ENCODE measurements at places on chromosomes 13 and 19. TPM values are rescaled to one million over a fixed set of nuclear protein-coding genes. Genes with fewer than 3 reads are reported as not detected.

Gene ICAM4
- total RNA-seq = 1.4 TPM

DNA sequence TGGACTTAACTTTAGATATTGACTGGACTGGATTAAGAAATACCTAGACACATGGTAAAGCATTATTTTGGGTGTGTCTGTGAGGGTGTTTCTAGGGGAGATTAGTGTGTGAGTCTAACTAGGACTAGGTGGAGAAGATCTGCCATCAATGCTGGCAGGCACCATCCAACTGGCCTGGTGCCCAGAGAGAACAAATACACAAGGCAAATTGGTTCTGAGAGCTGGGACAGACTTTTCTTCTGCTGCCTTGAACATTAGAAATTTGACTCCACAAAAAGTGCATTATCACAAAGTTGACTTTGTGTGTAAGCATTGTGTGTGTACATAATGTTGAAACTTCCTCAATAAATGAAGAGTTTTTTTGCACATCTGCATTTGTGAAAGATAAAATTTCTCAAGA lies 522.1 kb downstream of the SUCLA2 start:
- no peak overlapping the region for H3K4me3 ChIP-seq
- DNase-seq = no peak
- no peaks in the 10 kb centered on the region for H3K4me1 ChIP-seq

- H3K36me3 ChIP-seq = peaks cover 5% of the 10 kb centered on the region
- H3K4me3 ChIP-seq = peak overlapping the region; percentile 75
- peak overlapping the region; percentile 42 for H3K27ac ChIP-seq
- H3K27me3 ChIP-seq = no peaks in the 10 kb centered on the region
- peaks cover 76% of the 10 kb centered on the region for H3K4me1 ChIP-seq
- peak; percentile 70 for DNase-seq
These were observed 69.6 kb downstream of the ARHGEF7 start for GRCh38 chr13:111184458-111185401.

- peak overlapping the region; percentile 81 for H3K4me3 ChIP-seq
- peaks cover 18% of the 10 kb centered on the region for H3K4me1 ChIP-seq
- DNase-seq = no peak
- no peaks in the 10 kb centered on the region for H3K36me3 ChIP-seq
These were observed 566 bp downstream of the HMG20B start for GRCh38 chr19:3573162-3573857.

DNA sequence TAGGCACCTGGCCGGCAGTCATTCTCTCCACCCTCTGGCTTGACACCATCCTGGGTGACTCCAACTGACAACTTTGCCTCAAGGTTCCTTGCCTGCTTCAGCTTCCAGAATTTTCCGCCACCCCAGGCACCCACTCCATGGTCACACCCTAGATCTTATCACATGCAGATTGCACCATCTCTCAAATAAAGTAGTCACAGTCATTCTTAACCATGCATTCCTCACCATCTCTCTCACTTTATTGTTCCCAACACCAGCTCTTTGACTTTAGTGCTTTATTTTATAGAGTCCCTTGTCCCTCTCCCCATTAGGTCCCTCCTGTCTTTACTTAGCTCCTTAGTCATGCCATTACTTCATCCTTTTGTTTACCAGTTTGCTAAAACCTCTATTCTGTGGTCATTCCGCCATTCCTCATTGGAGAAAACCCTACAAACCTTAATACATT lies 351.7 kb downstream of the SPRY2 start:
- H3K27me3 ChIP-seq = no peaks in the 10 kb centered on the region
- H3K4me3 ChIP-seq = no peak overlapping the region

DNA sequence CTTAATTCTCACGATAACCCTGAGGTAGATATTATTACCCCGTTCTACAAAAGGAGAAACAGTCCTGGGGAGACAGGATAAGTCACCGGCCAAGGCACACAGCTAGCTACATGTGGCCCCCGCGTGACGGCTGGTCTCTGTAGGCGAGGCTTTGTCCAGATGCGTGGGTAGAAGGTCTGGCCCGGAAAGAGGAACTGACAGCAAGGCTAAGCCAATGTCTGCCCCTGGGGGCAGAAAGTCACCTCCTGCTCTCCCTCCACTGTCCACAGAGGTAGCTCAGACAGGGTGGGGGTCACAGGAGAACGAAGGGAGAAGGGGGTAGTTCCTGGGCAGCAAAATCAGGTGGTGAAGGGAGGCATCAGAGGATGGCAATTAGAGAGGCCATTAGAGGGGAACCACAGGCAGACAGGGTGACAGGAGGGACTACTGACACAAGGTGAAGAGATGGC lies 1.8 kb downstream of the APOC4 start:
- H3K4me1 ChIP-seq = peaks cover 5% of the 10 kb centered on the region
- no peak for DNase-seq
- no peaks in the 10 kb centered on the region for H3K36me3 ChIP-seq
- H3K27me3 ChIP-seq = no peaks in the 10 kb centered on the region

GRCh38 chr13:57346786-57347185 lies 179.8 kb downstream of the PRR20E start:
- no peak overlapping the region for H3K27ac ChIP-seq
- no peaks in the 10 kb centered on the region for H3K27me3 ChIP-seq
- H3K4me1 ChIP-seq = no peaks in the 10 kb centered on the region
- no peaks in the 10 kb centered on the region for H3K36me3 ChIP-seq

Gene ZNF850
- total RNA-seq = 3.9 TPM

DNA sequence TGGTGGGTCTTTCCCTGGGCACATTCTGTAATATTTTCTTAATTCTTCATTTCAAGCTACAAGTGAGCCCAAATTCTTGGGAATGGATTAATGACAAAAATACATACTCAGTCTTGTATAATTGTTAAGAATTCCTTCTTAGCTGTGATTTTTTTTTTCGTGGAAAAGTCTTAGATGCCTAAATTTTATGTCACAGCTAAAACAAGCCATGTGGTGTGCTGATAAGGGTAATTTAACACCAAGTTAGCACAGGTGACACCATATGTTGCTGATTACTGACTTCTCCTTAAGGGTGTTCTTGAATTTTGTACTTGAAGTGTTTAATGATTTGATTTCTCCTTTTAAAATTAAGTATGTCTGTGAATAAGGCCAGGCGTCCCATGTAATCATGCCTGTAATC lies 29.3 kb downstream of the WDFY2 start:
- no peak overlapping the region for H3K4me3 ChIP-seq
- H3K4me1 ChIP-seq = peaks cover 13% of the 10 kb centered on the region
- no peak for DNase-seq
- no peaks in the 10 kb centered on the region for H3K36me3 ChIP-seq

Gene ZNF419
- total RNA-seq = 7.2 TPM

GRCh38 chr19:53555352-53555751 lies 17.4 kb downstream of the ZNF331 start:
- peaks cover 10% of the 10 kb centered on the region for H3K36me3 ChIP-seq
- H3K4me1 ChIP-seq = peaks cover 6% of the 10 kb centered on the region
- peak overlapping the region; percentile 93 for H3K4me3 ChIP-seq
- no peak overlapping the region for H3K27ac ChIP-seq
- no peak for DNase-seq
- H3K27me3 ChIP-seq = no peaks in the 10 kb centered on the region

- H3K4me3 ChIP-seq = no peak overlapping the region
- H3K27ac ChIP-seq = no peak overlapping the region
- no peak for DNase-seq
- H3K27me3 ChIP-seq = no peaks in the 10 kb centered on the region
These were observed 11.9 kb downstream of the KLC3 start for GRCh38 chr19:45352471-45352870.
